ENCODE measurements at places on chromosomes 3 and 15.

GRCh38 chr3:46585799-46586693 lies 19.9 kb upstream of the LRRC2 start:
- no peak for DNase-seq

- no peak for DNase-seq
Observed at GRCh38 chr3:197229836-197230235, 68.6 kb downstream of the DLG1 start.

- DNase-seq: no peak
Observed at GRCh38 chr3:61420136-61420759, 141.1 kb upstream of the PTPRG start.

GRCh38 chr3:168517249-168518071 lies 421.7 kb upstream of the GOLIM4 start:
- no peak for DNase-seq

DNA sequence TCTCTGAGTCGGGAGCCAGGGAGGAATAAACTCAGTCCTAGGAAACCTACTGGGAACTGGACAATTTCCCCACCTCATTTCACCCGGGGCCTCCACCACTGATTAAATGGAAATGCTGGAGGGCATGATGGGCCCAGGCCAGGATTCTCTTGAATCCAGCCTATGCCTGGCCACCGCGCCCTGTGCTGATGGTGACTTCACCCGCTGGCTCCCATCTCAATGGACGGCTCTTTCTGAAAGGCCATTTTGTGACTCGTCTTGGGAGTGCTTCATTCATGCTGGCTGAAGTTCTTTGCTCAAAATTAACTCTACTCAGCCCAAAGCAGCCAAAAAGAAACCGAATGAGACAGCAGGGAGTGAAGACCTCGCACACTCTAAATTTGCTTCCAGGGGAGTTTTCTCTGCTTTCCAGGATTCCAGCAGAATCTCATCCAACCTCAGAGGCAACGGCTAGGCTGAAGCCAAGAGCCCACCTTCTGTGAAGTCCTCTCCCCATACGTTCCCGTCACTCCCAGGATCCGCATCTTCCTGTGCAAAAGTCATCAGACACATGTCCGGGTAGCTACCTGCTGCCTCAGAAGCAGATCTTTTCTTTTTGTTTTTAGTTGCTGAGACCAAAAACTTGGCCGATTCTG lies 266.0 kb upstream of the ICE2 start:
- DNase-seq: no peak

DNA sequence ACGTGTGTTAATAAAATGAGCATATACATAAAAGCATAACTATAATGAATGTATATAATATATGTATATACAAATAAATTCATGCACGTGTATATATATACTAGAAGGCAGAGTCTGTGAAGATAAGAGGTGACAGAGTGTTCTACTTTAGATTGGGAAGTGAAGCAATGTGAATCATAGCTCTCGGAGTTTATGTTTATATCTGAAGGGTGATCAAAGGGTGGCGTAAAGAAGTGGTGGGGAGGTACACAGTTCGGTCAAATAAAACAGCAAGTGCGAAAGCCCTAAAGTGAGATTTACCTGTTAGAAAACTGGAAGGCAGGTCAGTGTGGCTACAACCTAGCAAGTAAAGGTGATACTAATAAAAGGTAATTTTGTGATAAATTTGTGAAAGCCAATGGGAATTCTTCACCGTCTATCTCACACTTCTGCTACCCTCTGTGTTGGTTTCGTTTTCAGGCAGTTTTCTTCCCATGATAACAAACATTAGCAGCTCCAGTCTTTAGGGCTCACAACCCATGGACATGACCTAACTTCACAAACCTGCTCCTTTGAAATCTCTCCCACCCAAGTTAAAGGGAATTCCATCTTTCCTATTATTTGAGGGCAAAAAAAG lies 46.7 kb upstream of the BCHE start:
- DNase-seq: no peak

All from activated CD4-positive, alpha-beta T cell treated with anti-CD3 and anti-CD28 coated beads, Interleukin-10, Interleukin-2, amounts not matched to agents 100 ng/mL and 50 ng/mL, durations not matched to agents 16 hours and 8 hours (primary cell).